Caudate nucleus (tissue), 63 donors: ENCODE measurements at places on chromosomes 12 and 14.

- no peak for DNase-seq
Measured at GRCh38 chr14:77804592-77804991, 4.7 kb downstream of the ADCK1 start.

DNA sequence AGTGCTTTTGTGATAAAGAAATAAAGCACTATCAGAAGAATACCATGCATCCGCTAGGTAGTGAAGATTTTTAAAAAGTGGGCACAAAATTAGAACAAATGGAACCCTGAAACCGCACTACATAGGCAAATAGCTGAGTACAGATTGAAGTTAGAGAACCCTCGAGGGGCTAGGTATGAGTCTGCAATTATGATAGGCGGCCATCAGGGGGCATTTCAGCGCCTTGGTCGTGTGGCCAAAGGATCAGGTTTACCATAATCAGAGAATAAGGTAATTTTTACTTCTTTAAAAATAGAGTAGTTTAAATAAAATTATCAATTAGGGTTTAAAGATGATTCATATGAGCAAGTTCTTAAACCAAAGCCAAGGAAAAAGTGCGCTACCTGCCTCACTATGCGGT is 129.8 kb downstream of the TMX1 start:
- no peak for DNase-seq

- no peak for DNase-seq
Measured at GRCh38 chr12:42546709-42547108, 42.8 kb downstream of the PRICKLE1 start.

- DNase-seq, result no peak
Measured at GRCh38 chr12:64669270-64669842, 59.1 kb downstream of the RASSF3 start.

GRCh38 chr14:28608443-28608842 is 158.1 kb upstream of the FOXG1 start:
- peak; percentile 8 for DNase-seq

DNA sequence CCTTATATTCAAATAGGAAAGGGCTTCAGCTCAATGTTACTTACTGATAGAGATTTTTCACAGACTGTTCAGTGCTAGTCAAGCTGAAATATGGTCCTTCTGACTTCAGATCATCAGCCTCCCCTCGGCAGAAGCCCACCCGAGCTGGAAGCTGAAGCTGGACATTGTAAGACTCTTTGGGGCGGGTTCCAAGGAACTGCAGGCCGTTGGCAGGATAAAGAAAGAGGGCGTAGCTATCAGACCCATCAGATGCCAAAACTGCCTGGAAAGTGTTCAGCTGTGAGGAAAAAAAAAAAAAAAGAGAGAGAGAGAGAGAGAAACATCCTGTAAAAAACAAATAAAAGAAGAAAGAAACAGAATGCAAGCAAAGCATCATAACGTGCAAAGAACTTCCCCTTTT is 8.8 kb downstream of the NID2 start:
- DNase-seq, result no peak

DNA sequence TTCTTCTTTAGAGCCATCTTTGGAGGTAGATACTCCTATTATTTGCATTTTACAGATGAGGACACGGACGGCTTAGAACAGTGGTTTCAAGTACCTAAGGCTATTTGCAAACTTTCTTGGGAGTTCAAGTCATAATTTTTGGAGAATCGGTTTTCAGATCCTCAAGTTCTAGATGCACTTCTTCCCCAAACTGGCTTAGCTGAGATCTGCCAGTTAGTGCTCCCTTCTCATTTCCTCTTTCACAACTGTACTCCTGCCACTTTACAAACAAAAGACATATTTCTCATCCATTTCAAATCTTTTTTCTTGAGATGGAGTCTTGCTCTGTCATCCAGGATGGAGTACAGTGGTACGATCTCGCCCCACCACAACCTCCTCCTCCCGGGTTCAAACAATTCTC is 77.3 kb downstream of the HELB start:
- DNase-seq, result no peak

- DNase-seq, result no peak
Measured at GRCh38 chr14:79965896-79966295, 245.4 kb downstream of the DIO2 start.

DNA sequence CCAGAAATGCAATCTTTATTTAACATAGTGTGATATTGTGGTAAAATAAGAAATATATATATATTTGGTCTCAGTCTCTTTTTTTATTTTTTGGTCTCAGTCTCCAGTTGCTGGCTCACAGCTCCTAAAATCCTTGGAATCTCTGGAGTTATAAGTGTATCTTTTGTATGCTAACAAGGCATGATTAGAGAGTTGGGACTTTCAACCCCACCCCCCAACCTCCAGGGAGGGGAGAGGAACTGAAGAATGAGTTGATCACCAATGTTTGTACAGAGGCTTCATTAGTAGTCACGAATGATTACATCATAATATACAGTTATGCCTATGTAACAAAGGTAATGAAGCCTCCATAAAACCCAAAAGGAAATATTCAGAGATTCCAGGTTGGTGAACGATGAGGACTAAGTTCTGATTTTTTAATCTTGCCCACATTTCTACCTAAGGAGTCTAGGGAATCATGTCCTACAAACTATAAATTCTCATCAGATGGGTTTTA is 22.8 kb upstream of the LALBA start:
- DNase-seq, result no peak

DNA sequence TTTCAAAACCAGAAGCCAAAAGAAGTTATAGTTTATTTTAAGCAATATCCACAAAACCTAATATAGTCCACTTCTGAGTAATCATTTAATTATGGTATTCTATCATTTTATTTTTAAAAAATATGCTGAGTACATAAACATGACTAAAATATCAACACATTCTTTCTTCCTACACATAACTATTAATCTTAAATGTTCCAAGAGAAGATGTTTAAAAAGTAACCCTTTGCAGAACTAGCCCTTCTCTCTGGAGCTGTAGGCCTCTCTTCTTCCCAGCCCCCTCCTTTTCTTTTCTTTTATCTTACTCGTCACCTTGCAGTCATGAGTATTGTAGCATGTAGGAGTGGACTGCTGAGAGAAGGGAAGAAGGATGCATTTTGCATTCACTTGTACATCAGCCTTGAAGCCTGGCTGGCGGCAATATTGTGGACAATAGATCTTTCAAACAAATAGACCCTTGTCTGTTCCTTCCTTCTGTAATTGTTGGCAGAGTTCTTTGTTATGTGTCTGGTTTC is 941.9 kb downstream of the NRXN3 start:
- no peak for DNase-seq

DNA sequence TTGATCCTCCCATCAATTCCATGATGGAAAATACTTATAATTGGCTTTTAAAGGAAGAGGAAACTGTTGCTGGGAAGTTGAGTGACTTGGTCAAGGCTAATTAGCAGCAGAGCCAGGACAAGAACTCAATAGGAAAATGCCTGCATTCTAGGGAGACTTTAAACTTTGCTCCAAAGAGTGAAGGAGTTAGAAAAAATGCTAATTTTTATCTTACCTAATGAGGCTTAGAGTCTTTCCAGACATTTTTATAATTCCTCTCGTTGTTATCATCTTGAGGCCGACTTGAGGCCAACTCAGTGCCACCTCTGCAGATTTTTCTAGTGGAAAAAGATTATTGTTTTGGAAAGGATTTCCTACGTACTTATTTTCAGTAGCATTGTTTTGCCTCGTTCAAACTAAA is 344.6 kb downstream of the ETNK1 start:
- no peak for DNase-seq

- no peak for DNase-seq
Measured at GRCh38 chr12:38728894-38729293, 176.5 kb downstream of the CPNE8 start.

DNA sequence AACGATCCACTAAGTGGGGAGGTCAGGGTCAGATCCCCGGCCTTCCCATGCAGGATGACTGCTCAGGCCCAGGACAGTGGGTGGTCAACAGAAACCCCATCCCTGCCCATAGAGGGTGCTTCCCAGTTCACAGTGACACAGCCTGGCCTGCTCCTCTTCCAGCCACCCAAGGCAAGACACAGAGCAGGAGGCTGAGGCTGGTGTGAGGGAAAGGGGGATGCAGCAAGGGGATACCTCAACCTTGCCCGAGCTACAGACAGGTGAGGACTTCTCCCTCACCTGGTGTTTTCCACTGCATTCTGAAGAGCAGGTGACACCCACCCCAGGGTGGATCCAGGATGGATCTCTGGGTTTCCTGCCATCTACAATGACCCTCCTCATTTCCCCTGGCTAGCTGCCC is 106.7 kb downstream of the KIF26A start:
- no peak for DNase-seq

- no peak for DNase-seq
Measured at GRCh38 chr12:114588061-114588460, 95.9 kb downstream of the TBX3 start.

DNA sequence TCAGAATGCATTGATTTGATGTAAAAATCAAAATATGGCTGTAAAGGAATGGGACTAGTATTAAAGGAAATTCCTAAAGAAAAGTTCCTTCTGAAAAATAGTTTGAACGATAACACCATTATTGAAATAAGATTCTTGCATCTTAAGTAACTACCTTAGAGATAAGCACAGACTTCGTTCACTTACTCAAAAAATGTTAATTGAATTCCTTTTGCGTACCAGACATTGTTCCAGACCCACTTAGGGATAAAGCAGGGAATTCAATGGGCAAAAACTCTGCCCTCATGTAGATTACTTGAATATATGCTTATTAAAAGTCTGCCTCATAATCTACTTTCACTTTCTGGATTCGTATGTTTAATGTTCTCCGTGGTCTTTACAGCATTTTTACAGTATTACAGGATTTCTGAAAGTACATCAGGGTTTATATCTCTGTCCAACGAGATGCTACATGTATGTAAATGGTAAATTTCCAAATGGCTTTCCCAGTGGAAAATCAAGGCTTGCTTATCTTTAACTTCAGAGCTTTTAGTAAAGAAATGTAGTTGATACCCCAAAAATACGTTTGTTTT is 213.7 kb downstream of the GXYLT1 start:
- no peak for DNase-seq

GRCh38 chr12:75528272-75528671 is 16.9 kb upstream of the KRR1 start:
- no peak for DNase-seq

- DNase-seq, result no peak
Measured at GRCh38 chr14:43471595-43471994, 1035.5 kb downstream of the FSCB start.

GRCh38 chr12:117594481-117594880 is 233.1 kb upstream of the NOS1 start:
- no peak for DNase-seq

DNA sequence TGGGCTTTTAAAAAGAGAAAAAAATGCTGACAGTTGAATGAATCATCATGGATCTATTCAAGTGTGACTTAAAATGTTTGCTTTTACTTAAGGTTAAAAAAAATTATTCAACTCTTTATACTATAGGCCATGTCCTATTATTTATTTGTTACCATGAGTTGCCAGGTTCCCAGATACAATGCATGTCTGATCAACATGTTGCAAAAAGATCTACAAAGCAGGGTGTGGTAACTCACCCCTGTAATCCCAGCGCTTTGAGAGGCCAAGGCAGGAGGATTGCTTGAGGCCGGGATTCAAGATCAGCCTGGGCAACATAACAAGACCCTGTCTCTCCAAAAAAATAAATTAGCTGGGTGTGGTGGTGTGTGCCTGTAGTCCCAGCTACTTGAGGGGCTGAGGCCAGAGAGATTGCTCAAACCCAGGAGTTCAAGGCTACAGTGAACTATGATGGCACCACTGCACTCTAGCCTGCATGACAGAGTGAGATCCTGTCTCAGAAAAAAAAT is 460.8 kb downstream of the BCAT1 start:
- no peak for DNase-seq

DNA sequence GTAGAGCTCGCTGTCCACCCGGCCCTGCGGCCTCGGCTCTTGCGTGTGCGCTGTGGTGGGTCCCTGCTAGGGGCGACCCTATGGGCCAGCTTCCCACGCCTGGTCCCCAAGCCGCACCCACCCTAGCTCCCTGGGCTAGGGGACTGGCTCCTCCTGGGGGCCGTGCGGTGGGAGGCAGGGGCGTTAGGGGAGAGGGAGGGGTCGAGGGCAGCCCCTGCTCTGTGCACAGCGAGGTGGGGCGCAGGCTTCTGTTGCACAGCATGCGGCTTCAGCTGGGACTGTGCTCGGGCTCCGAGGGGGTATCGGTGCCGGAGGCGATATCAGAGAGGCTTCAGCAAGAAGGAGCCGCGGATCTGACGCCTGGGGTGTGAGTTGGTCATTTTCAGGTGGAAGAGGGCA is 86.1 kb downstream of the ALG10 start:
- DNase-seq, result no peak

DNA sequence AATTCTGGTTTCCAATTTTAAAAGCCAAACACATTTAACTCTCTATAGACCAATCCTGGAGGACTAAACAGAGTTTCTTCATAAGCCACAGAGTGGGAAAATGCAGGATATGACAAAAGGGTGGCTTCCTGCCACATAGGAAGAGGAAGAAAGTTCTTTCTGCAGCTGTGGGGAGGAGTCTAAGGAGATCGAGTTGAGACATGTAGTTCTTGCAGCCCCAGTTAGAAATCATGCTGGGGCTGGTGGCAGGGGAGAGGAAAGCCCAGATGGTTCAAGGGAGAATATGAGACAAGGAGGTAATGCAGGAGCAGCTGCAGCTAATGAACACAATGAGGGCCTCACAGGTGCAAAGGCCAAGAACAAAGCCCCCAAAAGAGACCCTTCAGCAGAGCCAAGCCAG is 85.0 kb upstream of the ARID2 start:
- no peak for DNase-seq
